ENCODE measurements at places on chromosomes 6 and 20.
A peak's percentile ranks its signal among the peaks of the same experiment; 100 is the strongest.

GRCh38 chr6:138785980-138786379 is 9.9 kb upstream of the ECT2L start:
- no peak for DNase-seq

- DNase-seq: no peak
Measured at GRCh38 chr6:162712694-162713093, 14.9 kb downstream of the PRKN start.

DNA sequence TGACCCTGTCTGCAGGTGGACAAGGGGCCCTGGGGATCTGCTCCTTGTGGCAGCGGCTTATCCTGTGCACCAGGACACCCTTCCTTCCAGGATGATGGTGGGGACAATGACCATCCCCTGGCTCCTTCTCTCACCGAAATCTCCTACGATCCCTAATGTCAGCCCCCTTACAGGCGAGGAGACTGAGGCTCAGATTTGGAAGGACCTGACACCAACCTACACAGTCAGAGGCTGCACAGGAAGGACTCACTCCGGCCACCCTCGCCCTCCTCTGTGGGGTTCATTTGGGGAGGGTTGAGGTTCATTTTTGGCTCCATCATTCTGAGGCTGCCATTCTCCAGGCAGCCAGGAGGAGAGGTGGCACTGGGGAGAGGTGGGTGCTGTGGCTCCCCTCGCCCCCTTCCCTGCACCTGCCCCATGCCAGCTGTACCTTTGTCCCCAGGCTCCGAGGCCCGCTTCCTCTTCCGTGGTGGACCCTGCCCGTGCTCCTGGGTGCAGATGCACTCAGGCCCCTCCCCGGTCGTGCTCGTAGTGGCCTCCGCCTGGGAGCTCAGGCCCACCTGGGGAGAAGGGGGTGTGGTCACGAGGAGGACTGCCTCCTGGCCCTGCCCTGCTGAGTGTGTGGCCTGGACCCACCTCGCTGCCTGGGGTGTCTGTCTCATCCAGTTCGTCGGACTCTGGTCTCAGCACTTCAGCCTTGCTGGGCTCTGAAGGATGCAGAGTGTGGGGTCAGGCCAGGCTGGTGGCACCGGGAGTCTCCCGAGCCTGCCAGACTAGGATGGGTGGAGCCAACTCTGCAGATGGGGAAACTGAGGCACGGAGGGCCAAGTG is 5.3 kb upstream of the CABLES2 start:
- no peak for DNase-seq

DNA sequence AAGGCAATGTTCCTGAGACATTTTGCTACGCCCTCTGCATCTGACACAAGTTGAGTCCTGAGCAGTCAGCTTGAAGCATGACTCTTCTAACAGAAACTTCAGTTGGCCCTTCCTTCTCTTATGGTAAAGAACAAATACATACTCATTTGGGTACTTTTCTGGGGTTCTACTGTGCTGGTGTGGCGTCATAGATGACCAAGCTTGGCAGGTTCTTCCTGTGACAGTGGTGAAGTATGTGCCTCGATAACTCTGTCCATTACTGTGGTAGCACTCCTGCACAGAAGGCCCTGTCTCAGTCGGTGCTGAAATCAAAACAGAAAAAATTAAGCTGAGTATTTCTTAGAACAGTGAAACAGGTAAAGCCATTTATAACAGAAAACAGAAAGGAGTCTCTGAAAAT is 152.5 kb downstream of the SLC22A3 start:
- DNase-seq: no peak

GRCh38 chr6:161027385-161027784 is 35.8 kb downstream of the MAP3K4 start:
- no peak for DNase-seq

DNA sequence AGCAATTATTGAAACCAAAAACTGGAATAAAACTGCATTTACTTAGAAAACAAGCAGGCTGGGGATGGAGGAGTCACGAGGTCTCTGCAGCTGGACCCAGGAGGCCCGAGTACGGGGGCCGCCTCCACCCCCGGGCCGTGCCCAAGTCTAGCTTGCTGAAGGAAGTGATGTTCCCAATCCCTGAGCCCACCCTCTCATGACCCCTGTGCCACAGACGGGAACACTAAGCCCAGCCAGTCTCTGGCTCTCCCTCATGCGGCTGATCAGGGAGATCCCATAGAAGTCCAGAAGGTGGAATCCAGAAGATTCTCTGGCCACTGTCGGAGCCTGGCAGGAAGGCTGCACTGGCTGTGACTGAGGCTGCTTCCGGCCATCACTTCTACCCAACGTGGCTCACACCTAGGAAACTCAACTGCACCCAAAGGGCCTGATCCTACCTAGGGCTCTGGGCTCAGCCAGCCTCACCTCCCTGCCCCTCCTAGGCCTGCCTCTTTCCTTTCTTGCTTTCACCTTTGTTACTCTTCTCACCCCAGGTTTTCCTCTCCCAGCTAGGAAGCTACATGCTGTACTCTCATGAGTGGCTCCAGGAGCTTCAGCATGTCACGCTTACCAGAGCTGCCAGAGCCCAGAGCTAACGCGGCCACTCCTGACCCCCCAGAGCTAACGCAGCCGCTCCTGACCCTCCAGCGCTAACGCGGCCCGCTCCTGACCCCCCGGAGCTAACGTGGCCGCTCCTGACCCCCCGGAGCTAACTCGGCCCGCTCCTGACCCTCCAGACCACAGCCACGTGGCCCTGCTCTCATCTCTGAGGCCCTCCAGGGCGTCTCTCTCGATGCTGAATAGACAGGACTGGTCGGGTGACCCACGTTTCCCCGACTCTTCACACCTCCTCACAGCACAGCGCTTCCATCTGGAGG is 24.7 kb upstream of the HELZ2 start:
- DNase-seq: no peak

DNA sequence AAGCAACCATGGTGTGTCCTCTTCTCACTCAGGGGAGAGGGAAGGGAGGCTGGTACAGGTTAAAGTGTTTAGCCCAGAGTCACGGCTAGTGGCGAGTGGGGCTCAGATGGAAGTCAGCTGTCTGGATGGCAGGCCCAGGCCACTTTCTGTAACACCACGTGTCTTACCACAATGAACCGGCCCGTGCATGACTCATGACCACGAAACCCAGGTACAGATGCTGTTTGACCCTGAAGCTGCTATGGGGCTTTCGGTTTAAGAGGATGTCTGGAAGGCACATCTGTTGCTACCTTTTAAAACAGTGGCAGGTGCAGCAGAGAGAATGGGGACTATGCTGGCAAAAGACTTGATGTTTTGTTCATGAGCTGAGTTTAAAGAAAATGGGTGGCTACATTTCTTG is 36.5 kb upstream of the MPC1 start:
- peak; percentile 71 for DNase-seq

DNA sequence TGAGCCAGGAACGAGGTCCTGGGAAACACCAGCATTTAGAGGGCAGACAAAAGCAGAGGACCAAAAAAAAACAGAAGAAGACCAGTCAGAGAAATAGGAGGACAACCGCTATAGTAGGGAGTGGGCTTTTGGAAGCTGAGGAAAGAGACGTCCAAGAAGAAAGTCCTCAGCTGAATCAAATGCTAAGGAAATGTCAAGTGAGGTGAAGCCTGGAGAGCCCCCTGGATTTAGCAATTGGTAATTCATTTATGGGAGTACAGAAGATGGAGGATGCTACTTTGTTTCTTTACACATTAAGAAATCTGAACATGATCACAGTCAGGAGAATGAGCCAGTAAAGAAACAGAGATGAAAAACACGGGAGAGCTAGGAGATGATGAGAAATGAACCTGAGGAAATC is 41.1 kb downstream of the LRP11 start:
- DNase-seq: no peak

- DNase-seq: no peak
Measured at GRCh38 chr6:142841915-142842314, 103.1 kb downstream of the HIVEP2 start.

DNA sequence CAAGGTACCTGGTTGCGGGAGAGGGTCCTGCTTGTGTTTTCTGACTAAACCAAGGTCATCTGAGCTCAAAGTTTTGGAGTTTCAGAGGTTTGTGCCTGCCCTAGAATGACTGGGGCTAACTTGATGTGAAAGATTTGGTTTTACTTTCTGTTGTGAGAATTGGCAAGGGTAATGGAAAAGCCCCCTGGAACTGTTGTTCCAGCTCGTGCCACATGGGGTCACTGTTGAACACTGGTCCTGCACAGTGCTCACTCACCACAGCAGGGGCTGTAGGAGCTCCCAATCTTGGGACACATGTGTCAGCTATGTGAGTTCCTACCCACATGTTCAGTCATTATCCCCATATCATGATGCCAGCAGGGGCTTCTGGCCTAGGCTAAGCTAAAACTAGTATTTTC is 6.5 kb downstream of the TGM6 start:
- DNase-seq: peak; percentile 71

GRCh38 chr6:147821295-147821897 is 312.9 kb downstream of the SAMD5 start:
- DNase-seq: no peak

DNA sequence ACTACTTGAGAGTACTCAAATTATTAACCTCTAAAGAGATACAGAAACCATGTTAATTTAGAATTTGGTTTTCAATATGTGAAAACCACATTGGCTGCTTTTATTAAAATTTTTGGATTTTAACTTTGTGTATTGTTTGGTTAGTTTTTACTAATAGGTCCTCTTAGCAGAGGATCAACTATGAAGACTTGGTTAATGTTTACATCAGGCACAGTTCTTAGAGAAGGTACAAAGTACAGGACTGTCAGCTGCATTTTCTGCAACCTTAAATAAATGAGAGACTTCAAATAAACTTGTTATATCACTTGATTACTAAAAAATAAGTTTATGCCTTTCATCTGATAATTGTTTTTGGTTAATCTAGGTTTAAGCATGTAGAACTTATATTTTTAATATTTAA is 89.1 kb downstream of the PHF3 start:
- no peak for DNase-seq

GRCh38 chr6:57263739-57264138 is 41.6 kb upstream of the RAB23 start:
- DNase-seq: no peak

- no peak for DNase-seq
Measured at GRCh38 chr6:91304521-91304920, 717.6 kb upstream of the MAP3K7 start.

GRCh38 chr20:37231947-37232630 is 29.5 kb downstream of the GHRH start:
- DNase-seq: no peak

DNA sequence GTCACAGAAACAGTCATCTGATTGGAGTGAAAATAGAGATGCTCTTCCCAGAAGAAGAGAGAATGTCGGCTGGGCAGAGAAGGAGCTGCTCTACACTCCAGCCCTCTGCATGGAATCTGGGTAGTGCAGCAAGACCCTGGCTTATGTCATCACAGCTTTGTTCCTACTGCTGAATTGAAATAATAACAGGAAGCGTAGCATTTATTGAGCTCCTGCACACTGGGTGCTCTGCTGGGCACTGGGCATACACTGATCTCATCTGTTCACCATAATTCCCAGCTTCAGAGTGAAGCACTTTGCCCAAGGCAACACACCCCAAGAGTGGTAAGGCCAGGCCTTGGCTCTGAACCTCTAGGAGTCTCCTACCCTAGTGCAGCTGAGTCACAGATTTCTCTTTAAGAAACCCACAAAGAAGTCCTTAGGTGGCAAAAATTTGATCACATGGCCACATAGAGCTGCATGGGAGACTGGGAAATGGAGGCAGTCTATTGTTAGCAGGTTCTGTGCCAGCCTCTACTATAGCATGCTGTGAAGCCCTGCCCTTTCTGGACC is 3.9 kb upstream of the SDCBP2 start:
- no peak for DNase-seq

DNA sequence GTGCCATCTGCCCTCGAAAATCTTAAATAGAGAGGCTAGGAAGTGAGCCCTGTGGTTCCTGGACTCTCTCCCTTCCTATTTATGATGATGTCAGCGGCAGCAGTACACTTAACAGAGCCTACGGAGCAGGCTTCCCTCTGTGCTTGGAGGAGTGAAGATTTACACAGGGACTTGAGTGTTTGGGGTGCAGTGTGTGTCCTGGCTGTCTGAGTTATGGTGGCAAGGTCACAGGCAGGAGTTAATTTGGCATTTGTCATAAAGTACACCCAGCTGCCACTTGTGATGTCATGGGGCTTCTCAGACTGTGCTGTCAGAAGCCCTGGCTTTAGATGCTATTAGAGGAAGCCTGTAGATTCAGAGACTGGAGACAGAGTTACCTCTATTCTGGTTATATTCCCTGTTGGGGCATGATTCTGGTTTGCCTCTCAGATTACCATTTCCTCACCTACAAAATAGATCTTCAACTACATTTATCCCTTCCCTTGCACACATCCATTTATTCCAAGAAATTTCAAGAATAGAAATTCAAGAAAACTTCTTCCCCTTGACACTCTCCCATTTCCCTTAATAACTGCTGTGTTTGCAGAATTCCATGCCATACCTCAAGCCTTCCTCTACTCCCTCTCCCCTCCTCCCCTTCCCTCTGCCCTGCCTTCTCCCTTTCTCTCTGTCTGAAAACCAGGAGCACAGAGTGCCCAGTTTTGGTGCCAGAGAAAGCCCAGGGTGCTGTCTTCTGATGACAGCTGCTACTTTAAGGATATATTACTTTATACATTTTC is 72.1 kb downstream of the SLC24A3 start:
- DNase-seq: no peak

- DNase-seq: no peak
Measured at GRCh38 chr20:37821696-37822095, 81.2 kb upstream of the VSTM2L start.

GRCh38 chr6:56616967-56617366 is 25.7 kb downstream of the DST start:
- DNase-seq: no peak

- DNase-seq: no peak
Measured at GRCh38 chr6:106372838-106373501, 12.5 kb downstream of the CRYBG1 start.

GRCh38 chr20:9228774-9229450 is 160.0 kb downstream of the PLCB4 start:
- no peak for DNase-seq

DNA sequence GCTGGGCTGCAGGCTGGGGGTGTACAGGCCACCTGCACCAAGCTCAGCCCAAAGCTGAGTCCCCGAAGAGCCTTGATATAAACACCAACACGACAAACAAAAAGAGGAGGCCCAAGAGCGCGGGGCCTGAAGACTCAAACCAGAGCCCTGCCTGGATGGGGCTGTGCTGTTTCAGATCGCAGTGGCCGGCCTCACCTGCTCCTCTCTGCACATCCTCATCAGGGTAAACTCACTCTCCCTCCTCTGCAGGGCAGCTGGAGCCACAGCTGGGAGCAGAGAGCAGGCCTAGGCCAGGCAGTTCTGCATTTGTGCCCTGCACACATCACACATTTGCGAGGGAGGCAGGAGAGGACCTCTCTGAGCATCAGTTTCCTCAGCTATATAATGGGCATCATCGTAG is 3.7 kb upstream of the RBM38 start:
- DNase-seq: no peak

GRCh38 chr20:33883164-33883563 is 72.0 kb downstream of the CHMP4B start:
- DNase-seq: no peak

- DNase-seq: no peak
Measured at GRCh38 chr6:87945181-87945580, 102.5 kb upstream of the SPACA1 start.

GRCh38 chr6:139577763-139578604 is 203.5 kb upstream of the CITED2 start:
- no peak for DNase-seq
